ENCODE measurements at places on chromosomes 3 and 15.

DNA sequence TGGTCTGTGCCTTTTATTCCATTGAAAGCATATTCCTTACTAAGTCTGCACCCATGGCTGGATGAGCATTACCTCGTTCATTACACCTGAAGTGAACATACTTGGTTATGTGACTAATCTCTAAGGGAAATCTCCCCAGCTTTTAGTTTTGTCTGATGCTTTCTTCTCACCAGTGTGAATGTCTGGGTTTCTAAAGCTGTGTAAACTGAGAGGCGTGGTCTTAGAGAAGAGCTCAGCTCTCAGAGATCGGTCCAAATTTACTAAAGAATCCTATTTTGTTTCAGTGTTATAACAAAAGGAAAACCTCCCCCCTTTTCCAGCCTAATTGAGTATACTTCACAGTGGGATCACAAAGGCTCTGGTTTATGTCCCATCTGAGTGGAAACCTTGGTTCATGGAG, 352.3 kb downstream of the PTPRG start:
- DNase-seq = no peak

- DNase-seq = no peak
Observed at GRCh38 chr3:32703491-32703972, 18.5 kb downstream of the CNOT10 start.

GRCh38 chr3:149604125-149604875, 53.5 kb downstream of the WWTR1 start:
- DNase-seq = no peak

GRCh38 chr15:91456251-91456718, 356.2 kb downstream of the SV2B start:
- DNase-seq = no peak

DNA sequence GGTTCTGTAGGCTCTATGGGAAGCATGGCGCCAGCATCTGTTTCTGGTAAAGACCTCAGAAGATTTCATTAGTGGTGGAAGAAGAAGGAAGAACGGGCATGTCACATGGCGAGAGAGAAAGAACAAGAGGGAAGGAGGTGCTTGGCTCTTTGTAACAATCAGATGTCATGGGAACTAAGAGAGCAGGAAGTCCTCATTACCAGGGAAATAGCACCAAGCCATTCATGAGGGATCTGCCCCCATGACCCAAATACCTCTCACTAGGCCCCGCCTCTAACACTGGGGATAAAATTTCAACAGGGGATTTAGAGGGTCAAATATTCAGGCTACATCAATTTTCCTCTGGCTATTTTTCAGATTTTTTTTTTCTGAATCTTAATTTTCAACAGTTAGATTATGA, 954.3 kb downstream of the SQOR start:
- DNase-seq = no peak

DNA sequence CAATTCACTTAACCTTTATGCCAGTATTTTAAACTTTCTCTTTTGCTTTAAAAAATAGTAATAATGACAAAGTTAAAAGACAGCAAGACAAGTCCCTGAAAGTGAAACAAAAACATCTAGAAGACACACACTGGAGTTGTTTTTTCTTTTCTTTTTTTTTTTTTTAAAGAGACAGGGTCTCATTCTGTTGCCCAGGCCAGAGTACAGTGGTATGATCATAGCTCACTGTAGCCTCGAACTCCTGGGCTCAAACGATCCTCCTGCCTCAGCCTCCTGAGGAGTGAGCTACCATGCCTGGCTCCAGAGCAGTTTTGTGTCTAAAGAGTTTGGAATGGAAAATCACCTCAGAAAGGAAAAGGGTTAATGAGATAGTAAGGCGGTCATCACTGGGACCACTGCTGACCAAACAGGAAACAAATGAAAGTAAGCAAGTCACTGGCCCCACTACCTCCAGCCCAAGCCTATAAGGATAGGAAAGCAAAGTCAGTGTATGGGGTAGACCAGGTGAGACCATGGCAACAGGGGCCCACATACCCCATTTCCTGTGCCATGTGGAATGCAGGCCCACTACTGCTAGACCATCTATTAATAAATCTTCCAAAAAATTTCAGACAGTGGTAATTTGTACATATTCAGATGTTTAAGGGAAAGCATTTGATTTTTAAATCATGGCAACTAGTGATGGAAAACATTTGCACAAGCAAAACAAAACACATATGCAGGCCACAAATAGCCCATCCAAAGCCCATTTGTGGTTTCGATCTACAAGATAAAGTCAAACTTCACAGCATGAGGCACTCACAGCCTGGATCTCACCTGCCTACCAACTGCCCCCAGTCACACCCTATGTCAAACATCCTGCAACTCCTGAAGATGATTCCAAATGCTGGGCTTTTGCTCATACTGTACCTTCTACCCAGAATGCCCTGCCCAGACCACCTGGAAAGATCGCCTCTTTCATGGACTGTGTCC, 62.6 kb downstream of the OSBPL10 start:
- no peak for DNase-seq

DNA sequence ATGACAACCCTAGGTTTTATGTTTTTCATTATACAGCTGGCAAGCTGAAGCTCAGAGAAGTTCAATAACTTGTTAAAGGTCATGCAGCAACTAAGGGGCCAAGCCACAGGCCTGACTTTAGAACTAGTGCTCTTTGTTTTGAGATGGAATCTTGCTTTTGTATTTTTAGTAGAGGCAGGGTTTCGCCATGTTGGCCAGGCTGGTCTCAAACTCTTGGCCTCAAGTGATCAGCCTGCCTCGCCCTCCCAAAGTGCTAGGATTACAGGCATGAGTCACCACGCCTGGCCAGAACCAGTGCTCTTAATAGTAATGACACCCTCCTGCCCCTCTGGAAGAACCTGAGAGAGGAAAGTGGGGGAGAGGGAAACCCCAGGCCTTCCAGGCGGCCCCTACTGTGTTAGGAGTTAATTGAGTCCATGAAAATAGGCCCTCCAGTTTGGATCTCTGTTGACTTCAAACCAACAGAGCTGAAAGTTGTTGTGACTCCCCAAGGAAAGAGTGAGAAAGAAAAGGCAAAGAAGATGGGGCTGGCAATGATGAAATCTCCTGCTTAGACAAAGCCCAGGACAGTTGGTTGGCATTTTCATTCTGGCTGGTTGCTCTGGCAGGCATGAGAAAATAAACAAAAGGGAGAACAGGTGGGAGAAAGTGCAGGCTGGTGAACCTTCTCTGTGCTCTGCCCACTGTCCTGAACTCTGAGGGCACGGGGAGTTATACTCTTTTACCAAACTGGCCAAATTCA, 3.6 kb upstream of the PRRT3 start:
- no peak for DNase-seq

DNA sequence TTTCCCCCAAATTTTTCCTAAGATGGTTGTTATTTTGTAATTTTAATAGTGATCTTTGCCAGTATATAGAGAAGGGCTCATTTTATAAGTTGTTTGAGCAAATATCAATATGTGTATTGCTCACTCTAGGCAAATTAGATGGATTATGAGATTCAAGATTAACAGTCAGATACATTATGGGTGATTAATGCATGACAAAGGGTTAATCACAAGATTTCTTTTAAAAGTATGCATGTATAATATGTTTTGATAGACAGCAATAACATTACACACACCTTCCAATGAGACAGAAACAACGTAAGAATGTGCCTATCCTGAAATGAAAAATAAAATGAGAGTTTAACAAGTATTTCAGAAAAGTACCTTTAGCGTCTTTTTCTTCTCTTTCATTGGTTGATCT, 547.6 kb upstream of the AGTR1 start:
- no peak for DNase-seq

DNA sequence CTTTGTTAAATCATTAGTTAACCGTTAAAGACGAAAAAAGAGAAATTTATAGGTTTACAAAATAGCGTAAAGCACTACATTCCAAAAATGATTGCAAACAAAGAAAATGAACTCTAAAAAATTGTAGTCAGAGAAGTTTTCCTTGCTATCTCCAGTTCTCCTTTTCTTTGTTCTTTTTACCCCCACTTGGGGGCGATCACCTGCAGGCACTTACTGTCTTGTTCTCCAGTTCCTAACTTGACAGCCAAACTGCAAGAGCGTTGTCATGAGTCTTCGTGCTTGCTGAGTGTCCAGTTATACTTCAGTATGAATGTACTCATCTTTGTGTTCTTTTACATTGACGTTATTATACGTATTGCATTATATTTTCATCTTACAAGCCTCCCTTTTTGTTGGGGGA, 54.5 kb downstream of the CHD2 start:
- DNase-seq = peak; percentile 41

GRCh38 chr15:78374436-78375393, 34.6 kb downstream of the CRABP1 start:
- peak; percentile 75 for DNase-seq

DNA sequence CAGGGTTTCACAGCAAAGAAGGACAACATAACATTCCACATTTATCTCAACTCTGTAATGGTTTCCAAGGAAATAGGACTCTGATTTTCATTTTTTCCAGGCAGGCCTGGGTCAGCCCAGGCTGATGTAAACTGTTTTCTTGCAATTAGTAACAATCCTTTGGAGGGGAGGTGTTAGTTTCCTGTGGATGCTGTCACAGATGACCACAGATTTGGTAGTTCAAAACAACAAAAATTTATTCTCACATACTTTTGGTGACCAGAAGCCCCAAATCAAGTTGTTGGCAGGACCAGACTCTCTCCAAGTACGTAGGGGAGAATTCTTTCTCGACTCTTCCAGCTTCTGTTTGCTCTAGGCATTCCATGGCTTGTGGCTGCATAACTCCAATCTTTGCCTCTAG, 88.0 kb downstream of the EDEM1 start:
- DNase-seq = no peak

GRCh38 chr3:72950801-72951200, 45.8 kb upstream of the PPP4R2 start:
- no peak for DNase-seq

Data from KBM-7 (cell line).